ENCODE measurements at places on chromosomes 12 and 14.

DNA sequence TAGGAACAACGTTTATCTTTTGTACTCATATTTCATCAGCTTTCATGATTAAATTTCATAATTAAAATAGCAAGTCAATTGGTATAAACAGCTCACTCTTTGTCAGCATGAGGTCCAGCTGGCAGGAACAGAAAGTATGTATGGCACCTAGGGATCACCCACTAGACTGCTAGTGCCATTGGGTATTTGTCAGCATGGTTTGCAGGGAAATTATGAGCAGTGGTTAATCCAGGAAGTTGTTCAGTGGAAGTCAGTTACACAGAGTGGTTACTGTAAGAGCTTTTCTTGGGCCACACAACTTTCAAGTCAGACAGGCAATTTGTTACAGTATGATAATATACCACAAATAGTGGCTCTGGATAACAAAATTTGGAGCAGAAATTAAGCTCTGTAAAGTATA lies 340.3 kb upstream of the RGS6 start:
- peak; percentile 18 for DNase-seq

- no peak for DNase-seq
Measured at GRCh38 chr12:44509471-44509870, 366.6 kb downstream of the NELL2 start.

GRCh38 chr12:75979181-75979580 lies 52.4 kb downstream of the PHLDA1 start:
- no peak for DNase-seq

- DNase-seq = no peak
Measured at GRCh38 chr12:94811611-94812010, 161.3 kb upstream of the TMCC3 start.

GRCh38 chr14:103619057-103619456 lies 10.0 kb upstream of the KLC1 start:
- no peak for DNase-seq

- no peak for DNase-seq
Measured at GRCh38 chr12:42893803-42894202, 304.3 kb upstream of the PRICKLE1 start.

All from skeletal muscle cell (primary cell).